ENCODE measurements at places on chromosomes 12 and 14. TPM values are rescaled to one million over a fixed set of nuclear protein-coding genes. Genes with fewer than 3 reads are reported as not detected.

Gene C12orf42
- 0.94 TPM for total RNA-seq

Gene KLHL33
- total RNA-seq = under 0.01 TPM

Gene PLA2G1B
- not detected for total RNA-seq

Gene RNASE2
- not detected for total RNA-seq

Gene GZMH
- not detected for total RNA-seq

Gene B3GNT4
- 18.2 TPM for total RNA-seq

Gene ZNF384
- 32.2 TPM for total RNA-seq

Gene PACS2
- 168 TPM for total RNA-seq

Gene SLCO1B3
- not detected for total RNA-seq

Gene SOX5
- total RNA-seq = 394 TPM

Gene TSHR
- total RNA-seq = 0.63 TPM

Gene SERPINA3
- total RNA-seq = 1.3 TPM

Gene KCNC2
- total RNA-seq = 19.7 TPM

Gene PLCZ1
- total RNA-seq = not detected

Gene FSCB
- total RNA-seq = 0.31 TPM

Gene DPPA3
- total RNA-seq = not detected

Gene DCD
- not detected for total RNA-seq

Gene KCNMB4
- total RNA-seq = 55.1 TPM

Gene POTEG
- total RNA-seq = not detected

Gene RDH11
- total RNA-seq = 124 TPM

Gene PLXNC1
- total RNA-seq = 65.4 TPM

Gene RDH16
- 3.1 TPM for total RNA-seq

Gene CALM1
- 974 TPM for total RNA-seq

Gene SLC6A13
- 5.6 TPM for total RNA-seq

Gene RILPL1
- 7.5 TPM for total RNA-seq

Gene MYF6
- not detected for total RNA-seq

Data from parietal lobe (tissue), 2 donors.